Small intestine (tissue), 16 donors: ENCODE measurements at places on chromosomes 4 and X.

- H3K36me3 ChIP-seq = no peaks in the 10 kb centered on the region
- H3K4me3 ChIP-seq = no peak overlapping the region
- peak overlapping the region; percentile 71 for H3K27ac ChIP-seq
- H3K4me1 ChIP-seq = no peaks in the 10 kb centered on the region
Observed at GRCh38 chr4:8506373-8507195, 66.0 kb downstream of the TRMT44 start.

DNA sequence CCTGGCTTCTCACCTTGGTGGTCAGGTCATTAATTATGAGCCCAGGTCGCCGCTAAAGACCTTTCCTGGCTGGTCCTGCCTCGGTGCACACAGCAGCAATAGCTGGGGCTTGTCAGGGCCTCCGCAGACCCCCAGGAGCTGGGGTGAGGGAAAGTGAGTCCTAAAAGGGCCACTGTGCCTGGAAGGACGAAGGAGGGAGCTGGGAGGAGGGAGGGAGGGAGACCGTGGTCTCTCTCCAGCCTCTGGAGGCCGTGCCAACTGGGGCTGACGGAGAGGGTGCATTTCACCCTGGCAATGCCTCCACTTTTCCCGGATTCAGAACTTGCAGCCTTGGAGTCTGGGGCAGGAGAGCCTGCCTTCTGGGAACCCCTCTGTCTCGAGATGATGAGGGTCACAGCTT, 60.4 kb downstream of the CRLF2 start:
- H3K27ac ChIP-seq = no peak overlapping the region
- DNase-seq = no peak
- no peaks in the 10 kb centered on the region for H3K27me3 ChIP-seq

DNA sequence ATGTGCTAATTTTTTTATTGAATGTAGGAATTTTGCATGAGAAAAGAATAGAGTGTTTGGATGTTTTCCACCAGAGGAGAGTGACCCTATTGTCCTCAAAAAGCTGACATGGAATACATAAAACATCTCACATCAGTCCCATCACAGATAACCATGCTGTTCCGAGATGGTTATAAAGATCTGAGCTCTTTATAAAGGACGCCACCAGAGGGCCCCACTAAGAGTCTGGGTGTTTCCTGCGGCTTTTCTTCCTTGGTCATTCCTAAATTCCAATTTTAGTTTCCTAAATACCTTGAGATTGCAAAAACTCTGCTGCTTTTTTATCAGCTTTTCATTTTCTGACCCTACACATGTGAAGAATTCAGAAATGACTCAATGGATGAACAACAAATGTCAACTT, 504.5 kb upstream of the FRG1 start:
- no peaks in the 10 kb centered on the region for H3K36me3 ChIP-seq
- H3K4me3 ChIP-seq = no peak overlapping the region
- DNase-seq = no peak
- H3K27ac ChIP-seq = no peak overlapping the region
- H3K27me3 ChIP-seq = no peaks in the 10 kb centered on the region

- peak; percentile 69 for DNase-seq
- H3K4me3 ChIP-seq = no peak overlapping the region
- no peaks in the 10 kb centered on the region for H3K27me3 ChIP-seq
- H3K4me1 ChIP-seq = peaks cover 6% of the 10 kb centered on the region
- H3K27ac ChIP-seq = peak overlapping the region; percentile 81
- peaks cover 12% of the 10 kb centered on the region for H3K36me3 ChIP-seq
Observed at GRCh38 chr4:88134111-88134510, 24.3 kb downstream of the ABCG2 start.

DNA sequence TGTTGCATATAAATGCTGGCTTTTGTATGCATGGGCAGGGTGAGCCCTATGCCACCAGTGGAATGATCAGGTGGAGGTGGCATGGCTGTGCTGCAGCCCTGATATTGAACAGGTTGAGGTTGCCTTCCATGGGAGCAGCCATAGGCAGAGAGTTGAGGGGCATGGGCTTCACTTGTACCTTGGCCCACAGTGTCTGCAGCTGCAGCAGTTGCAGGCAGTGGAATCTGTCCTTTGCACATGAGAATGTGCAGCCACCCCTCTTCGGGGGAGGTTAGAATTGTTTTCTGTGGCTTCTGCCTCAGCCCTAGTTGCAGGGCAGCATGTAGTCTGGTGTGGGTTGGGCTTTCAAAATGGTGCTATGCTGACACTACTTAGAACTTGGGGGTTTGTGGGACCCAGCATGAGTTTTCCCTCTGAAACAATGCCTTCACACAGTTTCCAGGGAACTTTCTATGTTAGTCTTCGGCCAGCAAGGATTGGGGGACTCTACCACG, 25.4 kb upstream of the VSIG1 start:
- no peak overlapping the region for H3K4me3 ChIP-seq
- H3K27me3 ChIP-seq = no peaks in the 10 kb centered on the region
- no peak for DNase-seq
- peaks cover 8% of the 10 kb centered on the region for H3K4me1 ChIP-seq

GRCh38 chrX:154381271-154381670, 2.2 kb downstream of the EMD start:
- no peak overlapping the region for H3K4me3 ChIP-seq
- no peak for DNase-seq
- no peaks in the 10 kb centered on the region for H3K4me1 ChIP-seq
- no peaks in the 10 kb centered on the region for H3K36me3 ChIP-seq

- no peak overlapping the region for H3K4me3 ChIP-seq
- no peak overlapping the region for H3K27ac ChIP-seq
- H3K4me1 ChIP-seq = no peaks in the 10 kb centered on the region
- no peaks in the 10 kb centered on the region for H3K27me3 ChIP-seq
- H3K36me3 ChIP-seq = no peaks in the 10 kb centered on the region
- DNase-seq = no peak
Observed at GRCh38 chr4:114875630-114876029, 237.8 kb downstream of the NDST4 start.

DNA sequence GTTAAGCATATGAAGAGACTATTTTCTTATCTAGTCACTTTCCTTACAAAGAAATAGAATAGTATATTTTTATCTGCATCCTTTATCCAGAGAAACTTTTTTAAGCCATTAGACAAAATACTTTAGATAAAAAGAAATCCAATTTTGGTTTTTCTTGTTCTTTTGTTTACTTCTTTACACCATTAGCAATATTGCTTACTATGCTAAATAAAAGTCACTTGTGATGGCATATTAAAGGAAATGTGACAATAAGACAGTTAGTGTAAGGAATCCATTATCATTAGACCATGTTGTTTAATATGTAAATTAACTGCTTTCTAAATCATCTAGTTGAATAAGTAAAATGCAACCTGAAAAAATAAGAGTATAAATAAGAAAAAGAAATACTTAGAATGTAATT, 2582.7 kb downstream of the ARAP2 start:
- no peaks in the 10 kb centered on the region for H3K36me3 ChIP-seq
- no peaks in the 10 kb centered on the region for H3K27me3 ChIP-seq
- no peak overlapping the region for H3K27ac ChIP-seq
- DNase-seq = no peak
- no peaks in the 10 kb centered on the region for H3K4me1 ChIP-seq

DNA sequence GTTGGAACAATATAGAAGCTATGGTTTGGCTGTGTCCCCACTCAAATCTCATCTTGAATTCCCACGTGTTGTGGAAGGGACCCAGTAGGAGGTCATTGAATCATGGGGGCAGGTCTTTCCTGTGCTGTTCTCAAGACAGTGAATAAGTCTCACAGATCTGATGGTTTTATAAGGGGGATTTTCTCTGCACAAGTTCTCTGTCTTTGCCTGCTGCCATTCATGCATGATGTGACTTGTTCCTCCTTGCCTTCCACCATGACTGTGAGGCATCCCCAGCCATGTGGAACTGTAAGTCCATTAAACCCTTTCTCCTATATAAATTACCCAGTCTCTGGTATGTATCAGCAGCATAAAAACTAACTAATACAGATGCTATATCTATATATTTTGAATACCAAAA, 135.2 kb upstream of the EDNRA start:
- no peaks in the 10 kb centered on the region for H3K27me3 ChIP-seq
- no peaks in the 10 kb centered on the region for H3K4me1 ChIP-seq
- DNase-seq = no peak
- no peak overlapping the region for H3K27ac ChIP-seq
- no peaks in the 10 kb centered on the region for H3K36me3 ChIP-seq

DNA sequence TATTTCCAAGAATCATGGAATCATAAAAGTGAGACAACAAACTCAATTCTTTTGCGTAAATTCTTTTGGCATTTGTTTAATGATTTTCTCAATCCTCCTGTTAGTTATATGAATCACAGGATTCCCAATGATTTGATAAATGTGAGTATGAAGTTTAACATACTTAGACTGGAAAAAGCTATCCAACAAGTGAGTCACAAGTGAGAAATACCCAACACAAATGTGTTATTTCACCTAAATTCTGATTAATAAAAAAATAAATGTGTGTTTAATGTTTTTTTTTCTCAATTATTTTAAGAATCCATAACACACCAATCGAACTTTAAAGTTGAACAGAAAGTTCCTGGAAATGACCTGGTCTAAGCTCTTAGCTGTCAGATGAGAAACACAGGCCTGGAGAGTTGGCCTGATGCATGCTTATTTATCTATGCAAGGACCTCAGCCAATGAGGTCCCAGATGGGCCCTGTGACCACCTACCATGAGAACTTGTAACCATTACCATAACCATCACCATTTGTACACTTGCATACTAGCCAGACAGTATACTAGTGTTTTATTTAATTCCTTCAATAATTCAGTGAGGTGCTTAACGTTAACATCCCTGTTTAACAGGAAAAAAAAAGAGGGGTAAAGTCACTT, 386.7 kb downstream of the SPRY1 start:
- DNase-seq = no peak
- no peaks in the 10 kb centered on the region for H3K27me3 ChIP-seq
- H3K4me1 ChIP-seq = no peaks in the 10 kb centered on the region
- H3K27ac ChIP-seq = no peak overlapping the region

DNA sequence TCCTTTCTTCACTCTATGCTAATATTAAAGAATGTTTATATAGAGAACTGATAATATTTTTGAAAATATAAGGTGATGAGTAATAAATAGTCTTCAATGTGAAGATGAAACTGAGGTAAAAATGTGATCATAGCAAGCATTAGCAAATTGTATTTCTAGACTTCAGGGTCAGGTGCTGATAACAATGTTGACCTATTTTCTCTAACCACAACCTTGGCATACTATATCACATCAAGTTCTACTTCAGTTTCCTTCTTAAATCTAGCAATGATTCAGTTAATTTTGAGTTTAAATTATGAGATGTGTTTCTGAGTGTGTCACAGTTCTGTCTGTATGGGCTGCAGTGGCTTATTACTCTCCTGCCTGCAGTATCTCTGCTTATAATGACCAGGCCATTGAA, 209.4 kb downstream of the RAPGEF2 start:
- no peaks in the 10 kb centered on the region for H3K27me3 ChIP-seq
- no peaks in the 10 kb centered on the region for H3K4me1 ChIP-seq
- H3K4me3 ChIP-seq = no peak overlapping the region
- peaks cover 19% of the 10 kb centered on the region for H3K36me3 ChIP-seq
- no peak for DNase-seq

DNA sequence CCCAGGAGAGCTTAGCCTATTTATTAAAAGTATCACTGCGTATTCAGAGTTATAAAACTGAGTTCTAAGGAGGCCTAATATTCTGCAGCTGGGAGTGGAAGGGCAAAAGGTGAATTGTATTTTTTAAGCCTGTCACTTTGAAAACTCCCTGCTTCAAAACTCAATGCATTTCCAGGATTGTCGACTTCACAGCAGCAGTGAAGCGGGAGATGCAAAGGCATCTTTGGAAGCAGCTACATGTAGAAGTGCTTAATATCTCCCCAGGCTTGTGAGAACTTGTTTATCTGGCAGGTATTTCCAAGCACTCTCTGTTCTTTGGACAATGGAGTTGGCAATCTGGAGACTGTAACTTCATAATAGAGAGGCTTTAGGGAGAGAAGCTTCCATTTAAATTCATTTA, 717.5 kb upstream of the SLIT2 start:
- no peak overlapping the region for H3K27ac ChIP-seq
- H3K4me3 ChIP-seq = no peak overlapping the region
- H3K4me1 ChIP-seq = no peaks in the 10 kb centered on the region
- H3K36me3 ChIP-seq = no peaks in the 10 kb centered on the region

DNA sequence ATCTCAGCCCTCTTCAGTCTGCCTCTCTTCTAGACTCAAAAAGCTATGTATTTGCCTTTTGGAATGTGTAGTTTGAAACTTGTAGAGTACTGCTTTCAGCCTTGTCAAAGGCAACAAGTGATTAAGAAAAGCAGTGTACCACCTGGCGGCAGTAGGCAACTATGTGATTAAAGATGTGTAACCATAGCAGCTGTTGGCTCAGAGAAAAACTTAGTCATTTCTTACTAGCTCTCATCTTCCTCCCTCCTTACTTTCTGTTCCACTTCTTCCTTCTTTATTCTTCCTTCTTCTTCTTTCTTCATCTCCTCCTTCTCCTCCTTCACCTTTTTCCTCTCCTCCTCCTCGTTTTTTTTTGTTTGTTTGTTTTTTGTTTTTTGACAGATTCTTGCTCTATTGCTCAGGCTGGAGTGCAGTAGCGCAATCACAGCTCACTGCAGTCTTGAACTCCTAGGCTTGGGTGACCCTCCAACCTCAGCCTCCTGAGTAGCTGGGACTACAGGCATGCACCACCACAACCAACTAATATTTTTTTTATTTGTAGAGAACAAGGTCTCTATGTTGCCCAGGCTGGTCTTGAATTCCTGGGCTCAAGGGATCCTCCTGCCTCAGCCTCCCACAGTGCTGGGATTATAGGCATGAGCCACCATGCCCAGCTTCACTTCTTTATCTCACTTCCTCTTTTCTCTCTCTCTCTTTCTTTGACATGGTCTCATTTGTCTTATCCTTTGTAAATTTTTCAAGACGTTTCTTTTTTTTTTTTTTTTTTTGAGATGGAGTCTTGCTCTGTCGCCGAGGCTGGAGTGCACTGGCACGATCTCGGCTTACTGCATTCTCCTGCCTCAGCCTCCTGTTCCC, 32.6 kb downstream of the ABHD18 start:
- H3K4me3 ChIP-seq = no peak overlapping the region
- H3K27ac ChIP-seq = no peak overlapping the region
- no peaks in the 10 kb centered on the region for H3K27me3 ChIP-seq
- H3K4me1 ChIP-seq = no peaks in the 10 kb centered on the region
- H3K36me3 ChIP-seq = peaks cover 2% of the 10 kb centered on the region

- no peaks in the 10 kb centered on the region for H3K27me3 ChIP-seq
- H3K4me3 ChIP-seq = no peak overlapping the region
- H3K4me1 ChIP-seq = no peaks in the 10 kb centered on the region
- peak overlapping the region; percentile 98 for H3K27ac ChIP-seq
- DNase-seq = no peak
Observed at GRCh38 chrX:49167740-49168108, 4.0 kb upstream of the PLP2 start.
